Cardiac fibroblast (primary cell): ENCODE measurements at places on chromosomes 3 and 15.
A peak's percentile ranks its signal among the peaks of the same experiment; 100 is the strongest.

DNA sequence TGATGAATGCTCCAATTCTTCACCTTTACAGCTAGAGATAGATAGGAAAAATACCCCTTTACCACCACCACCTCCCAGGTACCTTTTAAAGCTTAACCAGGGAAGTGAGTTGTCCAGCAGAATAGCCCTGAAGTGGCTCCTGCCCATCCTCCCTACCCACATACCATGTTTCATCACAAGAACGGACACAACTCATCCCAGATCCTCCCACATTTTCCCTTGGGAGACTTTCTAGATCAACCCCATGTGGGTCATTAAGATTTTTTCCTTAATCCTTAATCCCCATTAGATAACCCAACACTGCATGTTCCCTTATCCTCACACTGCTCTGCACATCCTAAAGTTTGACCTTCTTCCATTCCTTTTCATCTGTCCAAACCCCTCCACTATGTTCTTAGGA lies 69.3 kb downstream of the CHST2 start:
- no peak for DNase-seq

DNA sequence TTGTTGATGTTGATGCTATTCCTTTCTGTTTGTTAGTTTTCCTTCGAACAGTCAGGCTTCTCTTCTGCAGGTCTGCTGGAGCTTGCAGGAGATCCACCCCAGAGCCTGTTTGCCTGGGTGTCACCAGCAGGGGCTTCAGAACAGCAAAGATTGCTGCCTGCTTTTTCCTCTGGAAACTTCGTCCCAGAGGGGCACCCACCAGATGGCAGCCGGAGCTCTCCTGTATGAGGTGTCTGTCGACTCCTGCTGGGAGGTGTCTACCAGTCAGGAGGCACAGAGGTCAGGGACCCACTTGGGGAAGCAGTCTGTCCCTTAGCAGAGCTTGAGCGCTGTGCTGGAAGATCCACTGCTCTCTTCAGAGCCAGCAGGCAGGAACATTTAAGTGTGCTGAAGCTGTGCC lies 303.2 kb downstream of the ZIC1 start:
- DNase-seq, result no peak

- no peak for DNase-seq
These were observed 6.4 kb downstream of the CFAP92 start for GRCh38 chr3:128987302-128988100.

DNA sequence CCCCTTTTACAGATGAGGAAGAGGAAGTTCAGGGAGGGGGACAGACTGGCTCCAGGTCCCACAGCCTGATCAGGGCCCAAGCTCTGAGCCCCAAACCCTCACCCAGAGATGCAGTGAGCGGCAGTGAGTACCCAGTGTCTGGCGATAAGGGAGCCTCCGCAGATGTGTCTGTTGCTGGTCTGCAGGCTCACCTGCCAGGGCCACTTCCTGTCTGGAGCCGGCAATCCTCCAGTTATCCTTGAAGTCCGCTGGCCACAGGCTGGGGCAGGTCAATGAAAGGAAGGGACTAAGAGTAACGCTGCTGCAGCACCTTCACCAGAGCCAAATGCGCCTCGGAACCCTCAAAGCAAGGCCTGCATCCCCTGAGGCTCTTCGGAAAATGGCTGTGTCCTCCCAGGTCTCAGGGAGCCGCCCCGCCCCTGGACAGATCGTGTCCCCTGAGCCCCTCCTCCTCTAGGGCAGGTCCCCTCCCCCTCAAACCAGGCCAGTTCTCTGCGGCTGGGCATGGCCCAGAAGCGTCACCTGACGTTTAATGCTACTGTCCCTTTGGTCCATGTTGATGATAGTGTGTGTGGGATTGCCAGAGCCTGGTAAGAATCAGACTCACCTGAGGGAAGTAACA lies 51.5 kb downstream of the MYL3 start:
- no peak for DNase-seq

- DNase-seq, result no peak
These were observed 78.2 kb downstream of the GTF2E1 start for GRCh38 chr3:120820748-120821147.

DNA sequence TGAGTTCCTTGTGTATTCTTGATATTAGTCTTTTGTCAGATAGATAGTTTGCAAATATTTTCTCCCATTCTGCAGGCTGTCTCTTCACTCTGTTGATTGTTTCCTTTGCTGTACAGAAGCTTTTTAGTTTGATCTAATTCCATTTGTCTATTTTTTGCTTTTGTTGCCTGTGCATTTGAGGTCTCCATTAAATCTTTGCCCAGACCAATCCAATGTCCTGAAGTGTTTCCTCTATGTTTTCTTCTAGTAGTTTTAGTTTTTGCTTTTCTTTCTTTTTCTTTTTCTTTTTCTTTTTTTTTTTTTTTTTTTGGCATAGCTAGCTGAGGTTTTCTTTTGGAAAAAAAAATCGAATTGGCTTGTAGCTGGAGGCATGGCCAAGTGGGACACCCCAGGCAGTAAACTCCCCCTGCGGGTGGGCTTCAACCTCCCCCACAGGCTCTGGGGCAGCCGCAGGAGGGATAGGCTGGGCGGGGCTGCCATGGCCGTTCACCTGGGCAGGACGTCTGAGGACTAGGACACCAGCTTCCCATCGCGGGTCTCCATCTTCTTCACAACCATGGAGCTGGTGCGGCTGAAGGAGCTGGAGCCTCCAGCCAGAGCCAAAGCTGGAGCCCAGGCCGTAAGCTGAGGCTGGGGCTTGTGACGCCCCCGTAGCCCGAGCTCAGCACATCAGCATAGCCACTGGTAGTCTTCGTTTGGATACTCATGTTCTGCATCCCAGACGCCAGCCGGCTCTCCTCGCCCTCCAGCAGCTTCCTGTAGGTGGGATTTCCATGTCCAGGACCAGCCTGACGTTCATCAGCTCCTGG lies 16.2 kb upstream of the PSTPIP1 start:
- DNase-seq, result no peak

- DNase-seq, result no peak
These were observed 386.4 kb downstream of the ZBTB20 start for GRCh38 chr3:114760679-114761078.

GRCh38 chr15:80564056-80564455 lies 131.1 kb upstream of the ABHD17C start:
- no peak for DNase-seq

DNA sequence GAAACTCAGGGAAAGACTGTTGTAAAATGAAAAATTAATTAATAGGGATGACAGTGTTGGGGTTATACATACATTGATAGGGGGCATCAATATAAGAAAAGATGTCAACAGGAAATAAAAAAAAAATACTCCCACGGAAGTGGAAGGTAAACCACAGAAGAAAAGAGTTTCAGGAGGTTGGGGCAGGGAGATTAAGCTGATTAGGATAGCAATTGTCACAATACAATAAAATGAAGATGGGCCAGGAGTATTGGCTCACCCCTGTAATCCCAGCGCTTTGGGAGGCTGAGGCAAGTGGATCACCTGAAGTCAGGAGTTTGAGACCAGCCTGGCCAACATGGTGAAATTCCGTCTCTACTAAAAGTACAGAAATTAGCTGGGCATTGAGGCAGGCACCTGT lies 536.1 kb downstream of the AGBL1 start:
- DNase-seq, result no peak

- DNase-seq, result no peak
These were observed 204.7 kb upstream of the CTNNB1 start for GRCh38 chr3:40994611-40995010.

GRCh38 chr15:39238443-39238842 lies 342.4 kb upstream of the THBS1 start:
- DNase-seq, result no peak

- no peak for DNase-seq
These were observed 860.3 kb upstream of the SEMA6D start for GRCh38 chr15:46856839-46857502.

DNA sequence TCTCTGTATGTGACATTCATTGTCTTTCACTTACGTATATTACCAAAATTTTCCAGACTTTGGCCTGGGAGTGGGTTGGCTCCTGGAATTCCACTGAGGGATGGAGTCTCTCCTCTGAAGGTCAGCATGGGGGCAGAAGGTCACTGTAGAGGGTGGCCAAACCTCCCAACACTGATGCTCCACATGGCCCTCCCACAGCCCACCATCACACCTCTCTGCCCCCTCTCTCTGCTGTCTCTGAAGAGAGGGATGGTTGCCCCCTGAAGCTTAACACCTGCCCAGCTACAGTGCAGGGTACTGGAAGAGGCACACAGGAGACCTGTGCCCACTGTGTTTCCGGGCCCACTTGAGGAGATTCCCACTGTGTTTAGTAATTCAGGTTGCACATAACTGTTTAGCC lies 52.2 kb downstream of the CMTM6 start:
- no peak for DNase-seq

- DNase-seq, result peak; percentile 96
These were observed 17.6 kb downstream of the TKT start for GRCh38 chr3:53238051-53238850.

DNA sequence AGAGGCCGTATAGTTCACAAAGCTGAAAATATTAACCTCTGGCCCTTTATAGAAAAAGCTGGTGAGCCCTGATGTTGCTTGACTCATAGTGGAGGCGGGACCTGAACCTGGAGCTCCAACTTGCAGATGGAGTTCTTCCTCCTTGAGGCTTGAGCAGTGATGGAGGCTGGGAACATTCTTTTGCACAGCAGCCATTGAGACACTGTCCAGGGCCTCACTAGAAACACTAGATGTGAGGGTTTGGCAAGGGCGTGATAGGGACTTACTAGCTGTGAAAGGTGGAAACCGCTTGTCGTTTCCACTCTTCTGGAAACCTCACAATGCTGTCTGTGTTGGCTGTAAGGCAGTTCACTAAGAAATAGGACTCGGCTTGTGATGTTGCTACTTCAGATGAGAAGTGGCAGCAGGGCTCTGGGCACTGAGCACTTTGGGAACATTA lies 12.5 kb downstream of the SMAD6 start:
- peak; percentile 35 for DNase-seq

DNA sequence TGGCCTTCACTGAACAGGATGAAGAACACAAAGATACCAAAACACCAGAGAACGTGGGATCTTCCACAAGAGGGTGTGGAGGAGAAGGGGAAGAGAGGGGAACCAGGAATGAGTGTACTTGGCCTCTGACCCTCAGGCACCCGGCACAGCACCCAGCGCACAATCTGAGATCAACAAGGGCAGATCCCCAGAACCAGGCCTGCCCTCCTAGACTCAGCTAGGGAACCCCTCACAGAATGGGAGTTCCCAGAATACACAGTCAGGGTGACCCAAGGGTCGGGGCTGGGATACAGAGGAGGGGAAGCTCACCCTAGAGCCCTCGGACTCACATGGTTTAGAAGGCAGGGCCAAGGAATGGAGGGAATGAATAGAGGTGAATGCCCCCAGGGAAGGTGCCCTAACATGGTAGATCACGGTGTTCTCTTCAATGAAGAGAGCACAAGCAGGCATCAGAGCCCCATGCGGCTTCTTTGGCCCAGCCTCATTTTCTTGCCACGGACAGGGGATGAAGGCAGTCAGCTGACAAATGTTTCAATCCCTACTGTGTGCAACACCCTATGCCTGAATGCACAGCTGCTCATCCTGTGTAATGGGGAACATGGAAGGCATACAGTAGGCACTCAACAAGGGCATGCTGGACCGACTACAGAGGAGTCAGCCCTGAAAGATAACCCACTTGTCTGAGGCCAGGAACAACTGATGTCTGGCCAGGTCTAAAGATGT lies 13.1 kb downstream of the BMF start:
- DNase-seq, result no peak

DNA sequence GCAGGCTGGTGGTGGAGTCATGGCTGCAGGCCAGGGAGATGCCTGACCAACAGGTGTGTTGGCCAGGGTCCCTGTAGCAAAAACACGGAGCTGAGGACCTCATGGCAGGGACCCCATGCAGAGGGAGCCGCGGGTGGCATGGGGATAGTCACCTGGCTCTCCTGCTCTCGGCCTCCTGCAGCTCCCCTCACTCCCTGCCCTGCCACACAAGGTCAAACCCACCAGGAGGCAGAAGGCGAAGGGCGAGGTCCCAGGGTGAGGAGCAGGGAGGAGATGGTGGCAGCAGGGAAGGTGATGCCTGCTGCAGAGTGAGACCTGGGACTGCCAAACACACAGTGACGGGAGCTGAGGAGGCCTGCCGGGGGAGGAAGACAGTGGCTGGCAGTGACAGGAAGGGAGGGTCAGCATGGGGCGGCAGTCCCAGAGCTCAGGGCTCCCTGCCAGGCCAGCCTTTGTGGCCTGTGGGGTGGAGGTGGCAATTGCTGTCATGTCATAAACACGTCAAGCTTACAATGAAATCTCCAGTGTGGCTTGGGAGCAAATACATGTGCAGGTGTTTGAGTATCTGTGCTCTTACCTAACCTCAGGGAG lies 144.3 kb downstream of the TJP1 start:
- DNase-seq, result no peak

DNA sequence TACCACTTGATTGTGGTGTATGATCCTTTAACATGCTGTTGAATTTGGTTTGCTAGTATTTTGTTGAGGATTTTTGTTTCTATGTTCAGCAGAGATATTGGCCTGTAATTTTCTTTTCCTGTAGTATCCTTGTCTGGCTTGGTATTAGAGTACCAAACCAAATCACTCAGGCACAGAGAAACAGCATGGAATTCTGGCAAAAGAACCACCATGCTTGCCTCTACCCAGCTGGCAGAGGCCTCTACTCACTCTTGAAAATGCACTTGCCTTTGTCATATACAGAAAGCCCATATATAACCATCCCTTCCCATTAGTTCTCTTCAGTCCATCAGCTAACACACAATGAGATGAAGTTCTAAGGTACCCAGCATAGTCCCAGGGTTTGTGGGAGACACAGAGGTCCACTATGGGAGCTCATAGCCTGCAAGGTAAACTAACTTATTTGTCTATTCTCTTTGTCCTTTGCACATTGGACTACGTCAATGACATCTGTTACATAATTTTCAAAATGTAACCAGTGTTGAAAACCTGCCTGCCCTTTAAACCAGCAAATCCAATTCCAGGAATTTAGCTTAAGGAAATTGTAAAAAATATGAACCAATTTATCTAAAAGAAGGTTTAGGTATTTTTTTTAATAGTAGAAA lies 82.1 kb upstream of the POMGNT2 start:
- DNase-seq, result no peak

DNA sequence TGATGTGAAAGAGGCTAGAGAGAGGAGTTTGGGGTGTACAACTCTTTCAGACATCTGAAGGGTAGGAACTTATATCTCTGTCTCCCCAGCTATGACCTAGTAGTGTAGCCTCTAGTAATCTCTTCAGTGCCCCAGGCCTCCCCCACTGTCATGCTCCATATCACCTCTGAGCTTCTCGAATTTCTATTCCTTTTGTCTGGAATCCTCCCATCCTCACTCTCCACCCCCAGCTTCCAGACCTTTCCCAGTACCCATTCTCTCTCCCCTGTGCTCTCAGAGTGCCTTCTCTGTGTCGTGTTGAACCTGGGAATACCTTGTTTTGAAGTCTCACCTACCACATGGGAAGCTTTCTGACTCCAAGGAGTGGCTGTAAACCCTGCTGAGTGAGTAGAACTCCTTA lies 3.6 kb upstream of the RBPMS2 start:
- no peak for DNase-seq

GRCh38 chr15:34460451-34460850 lies 22.8 kb upstream of the GOLGA8A start:
- no peak for DNase-seq

GRCh38 chr3:154273381-154273780 lies 50.9 kb downstream of the DHX36 start:
- no peak for DNase-seq

- no peak for DNase-seq
These were observed 893.5 kb downstream of the TUSC7 start for GRCh38 chr3:117603097-117603496.

GRCh38 chr3:130425484-130425883 lies 80.0 kb downstream of the COL6A5 start:
- no peak for DNase-seq

- DNase-seq, result peak; percentile 40
These were observed 16.5 kb upstream of the CLDN1 start for GRCh38 chr3:190338717-190339116.
